Hematopoietic multipotent progenitor cell treated with erythropoietin and hydrocortisone succinate and interleukin-3 and kit ligand, for 15 days (in vitro differentiated cells): ENCODE measurements at places on chromosomes 12 and 14.

GRCh38 chr12:52461693-52462092 lies 9.7 kb upstream of the KRT6B start:
- no peak for DNase-seq

DNA sequence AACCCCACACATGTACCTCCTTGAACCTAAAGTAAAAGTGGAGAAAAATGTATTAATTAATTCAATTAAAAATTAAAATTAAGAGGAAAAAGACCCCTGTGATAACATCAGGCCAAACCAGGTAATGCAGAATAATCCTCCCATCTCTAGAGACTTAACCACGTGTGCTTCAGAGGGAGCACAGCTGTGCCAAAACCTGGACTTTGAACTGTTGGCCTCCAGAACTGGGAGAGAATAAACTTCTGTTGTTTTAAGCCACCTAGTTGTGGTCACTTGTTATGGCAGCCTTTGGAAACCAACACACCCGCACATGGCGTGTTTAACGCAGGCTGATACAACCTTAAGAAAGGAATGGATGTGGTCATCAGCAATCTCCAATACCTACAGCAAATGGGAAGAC lies 23.8 kb downstream of the OAS2 start:
- no peak for DNase-seq

- no peak for DNase-seq
Observed at GRCh38 chr14:71050227-71050823, 143.1 kb downstream of the PCNX1 start.

GRCh38 chr14:39382463-39382862 lies 49.8 kb downstream of the FBXO33 start:
- no peak for DNase-seq

DNA sequence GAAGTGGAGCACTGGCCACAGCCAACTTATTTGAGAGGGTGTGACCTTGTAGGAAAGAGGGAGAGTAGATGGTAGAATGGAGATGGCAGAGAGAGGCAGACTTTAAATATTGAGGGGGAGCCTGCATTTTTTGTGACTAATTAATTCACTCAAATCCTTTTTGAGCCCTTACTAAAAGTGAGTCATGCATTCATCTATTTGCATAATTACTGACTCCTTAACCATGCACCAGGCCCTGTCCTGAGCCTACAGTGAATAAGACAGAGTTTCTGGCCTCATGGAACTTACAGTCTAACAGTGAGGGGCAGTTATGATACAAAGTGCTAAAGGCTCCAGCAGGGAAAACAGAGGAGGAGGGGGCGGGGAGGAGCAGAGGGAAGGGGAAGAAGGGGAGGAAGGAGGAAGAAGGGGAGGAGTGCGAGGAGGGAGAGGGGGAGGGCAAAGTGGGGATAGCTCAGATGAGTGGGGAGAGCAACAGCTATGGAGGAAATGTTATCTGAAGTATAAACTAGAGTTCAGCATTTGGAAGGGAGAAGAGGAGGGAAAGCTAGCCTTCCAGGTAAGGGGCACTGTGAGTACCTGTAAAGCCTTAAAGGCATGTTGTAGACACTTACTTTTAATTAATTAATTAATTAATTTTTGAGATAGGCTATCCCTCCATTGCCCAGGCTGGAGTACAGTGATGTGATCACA lies 7.5 kb upstream of the CTDSP2 start:
- no peak for DNase-seq

DNA sequence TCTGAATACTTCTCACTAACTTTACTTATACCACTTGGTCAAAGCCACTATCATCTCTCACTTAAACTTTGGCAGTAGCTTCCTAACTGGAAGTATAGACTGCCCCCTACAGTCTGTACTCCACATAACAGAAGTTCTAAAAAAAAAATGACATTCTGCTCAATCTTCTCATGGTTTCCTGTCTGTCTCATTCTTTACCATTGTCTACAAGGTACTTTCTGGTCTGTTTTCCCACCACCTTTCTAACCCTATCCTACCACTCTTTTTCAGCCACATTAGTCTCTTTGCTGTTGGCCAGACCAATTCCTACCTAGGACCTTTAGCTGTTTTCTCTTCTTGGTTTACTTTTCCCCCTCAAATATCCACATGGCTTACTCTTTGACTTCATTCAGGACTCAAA lies 14.7 kb downstream of the CPSF6 start:
- DNase-seq = peak; percentile 80

- no peak for DNase-seq
Observed at GRCh38 chr12:95178136-95178535, 39.1 kb downstream of the FGD6 start.

DNA sequence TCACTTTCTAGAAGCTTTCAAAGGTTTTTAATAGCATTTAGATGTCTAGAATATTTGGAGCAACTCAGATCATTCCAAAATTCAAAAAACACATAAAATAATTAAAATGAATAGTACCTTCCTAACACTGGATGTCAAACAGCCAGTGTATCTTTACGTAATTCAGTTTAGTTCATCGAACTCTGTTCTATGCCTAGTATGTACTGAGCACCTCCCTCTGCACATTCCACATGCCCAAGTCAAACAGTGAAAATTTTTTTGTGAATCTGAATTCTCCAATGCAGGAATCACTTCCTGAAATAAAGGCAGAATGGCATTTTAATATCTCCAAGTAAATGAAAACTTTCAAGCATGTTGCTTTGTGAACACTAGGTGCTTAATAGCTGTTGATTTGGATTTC lies 192.3 kb downstream of the C12orf42 start:
- no peak for DNase-seq

- DNase-seq = no peak
Observed at GRCh38 chr12:87253157-87253556, 776.0 kb downstream of the C12orf50 start.

GRCh38 chr12:120590741-120591407 lies 9.7 kb upstream of the POP5 start:
- no peak for DNase-seq

- DNase-seq = no peak
Observed at GRCh38 chr14:64792231-64792630, 87.5 kb downstream of the SPTB start.
